Activated T-cell treated with anti-CD3 and anti-CD28 coated beads for 1 hour (primary cell): ENCODE measurements at places on chromosomes 5 and 9.

DNA sequence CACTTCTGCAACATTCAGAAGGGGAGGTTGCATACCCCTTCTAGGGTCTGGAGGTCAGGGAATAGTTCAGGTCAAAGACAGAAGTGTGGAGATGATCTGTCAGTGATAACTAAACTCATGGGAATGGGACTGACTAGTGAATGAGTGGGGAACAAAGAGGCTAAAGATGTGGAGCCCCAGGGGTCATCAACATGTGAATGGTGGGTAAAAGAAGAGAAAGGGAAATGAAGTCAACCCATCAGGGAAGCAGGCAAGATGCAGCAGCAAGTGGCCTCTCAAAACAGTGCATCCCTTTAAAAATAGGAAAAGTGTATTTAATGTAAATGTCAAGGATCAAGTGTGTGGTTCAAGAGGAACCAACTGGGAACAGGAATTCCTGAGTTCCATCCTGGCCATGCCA is 69.9 kb downstream of the PLPPR1 start:
- no peak for DNase-seq

GRCh38 chr5:150622157-150622556 is 18.3 kb upstream of the SYNPO start:
- DNase-seq: no peak

DNA sequence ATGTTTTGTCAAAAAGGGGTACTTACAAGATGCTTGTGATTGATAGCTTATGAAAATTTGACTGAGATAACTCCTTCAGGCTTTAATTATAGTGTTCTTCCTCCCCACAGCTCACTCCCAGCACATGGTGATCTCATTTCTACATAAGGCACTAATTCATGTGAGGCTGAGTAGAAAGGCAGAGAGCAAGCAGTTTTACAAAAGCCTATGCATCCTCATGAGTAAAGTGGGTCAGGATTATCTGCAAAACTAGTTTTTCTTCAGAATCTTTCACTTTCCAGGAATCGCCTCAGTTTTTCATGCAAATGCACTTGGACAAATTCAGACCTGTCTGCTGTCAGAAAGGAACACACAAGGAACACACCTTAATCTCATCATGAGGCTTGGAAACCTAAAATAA is 92.1 kb upstream of the FBN2 start:
- DNase-seq: no peak

DNA sequence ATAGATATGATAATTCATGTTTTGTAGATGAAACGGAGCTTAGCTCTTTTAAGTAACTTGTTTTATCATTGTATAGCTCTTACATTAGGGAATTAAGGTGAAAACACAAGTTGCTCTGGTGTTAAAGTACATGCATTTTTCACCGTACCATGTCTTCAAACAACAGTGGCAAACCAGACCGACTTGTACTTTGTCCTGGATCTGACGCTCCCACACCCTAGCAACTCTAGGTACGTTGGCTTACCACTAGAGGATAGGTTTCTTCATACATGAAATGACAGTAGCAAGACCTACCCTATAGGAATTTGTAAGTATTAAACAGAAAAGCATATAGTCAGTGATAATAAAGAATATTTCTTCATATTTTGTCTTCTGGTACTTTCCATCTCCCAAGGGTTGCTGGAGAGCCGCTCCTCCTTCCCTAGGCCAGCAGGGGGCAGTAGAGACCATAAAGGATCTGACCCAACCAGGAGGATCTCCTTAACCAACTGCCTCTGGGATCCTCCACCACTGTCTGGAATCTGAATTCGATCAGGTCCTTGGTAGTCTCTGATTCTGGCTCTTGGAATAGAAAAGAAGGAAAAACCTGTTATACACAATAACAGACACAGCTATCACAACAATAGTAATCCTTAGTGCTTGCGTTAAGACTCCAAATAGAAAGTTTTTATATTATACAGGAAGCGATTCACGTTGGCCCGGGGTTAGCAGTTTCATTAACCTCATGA is 136.7 kb downstream of the CAVIN4 start:
- peak; percentile 26 for DNase-seq

- no peak for DNase-seq
These were observed 466.0 kb downstream of the PLK2 start for GRCh38 chr5:57993866-57994265.

DNA sequence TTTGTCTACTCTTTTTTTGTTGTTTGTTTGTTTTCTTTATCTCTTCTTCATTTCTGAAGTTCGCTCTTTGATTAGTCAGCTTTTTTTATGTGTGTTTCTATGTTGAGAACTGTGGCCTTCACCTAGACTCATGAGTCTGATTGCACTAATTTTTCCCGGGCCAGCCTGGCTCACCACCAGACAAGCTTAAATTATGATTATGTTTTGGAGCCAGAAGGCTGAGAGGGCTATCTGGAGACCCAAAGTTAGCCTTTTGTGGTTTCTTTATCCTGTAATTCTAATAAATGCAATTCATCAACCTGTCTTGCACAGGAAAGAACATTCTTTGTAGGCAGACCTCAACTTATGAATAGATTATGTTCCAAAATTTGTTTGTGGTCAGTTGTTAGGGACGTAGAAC is 20.8 kb upstream of the ACTBL2 start:
- no peak for DNase-seq

DNA sequence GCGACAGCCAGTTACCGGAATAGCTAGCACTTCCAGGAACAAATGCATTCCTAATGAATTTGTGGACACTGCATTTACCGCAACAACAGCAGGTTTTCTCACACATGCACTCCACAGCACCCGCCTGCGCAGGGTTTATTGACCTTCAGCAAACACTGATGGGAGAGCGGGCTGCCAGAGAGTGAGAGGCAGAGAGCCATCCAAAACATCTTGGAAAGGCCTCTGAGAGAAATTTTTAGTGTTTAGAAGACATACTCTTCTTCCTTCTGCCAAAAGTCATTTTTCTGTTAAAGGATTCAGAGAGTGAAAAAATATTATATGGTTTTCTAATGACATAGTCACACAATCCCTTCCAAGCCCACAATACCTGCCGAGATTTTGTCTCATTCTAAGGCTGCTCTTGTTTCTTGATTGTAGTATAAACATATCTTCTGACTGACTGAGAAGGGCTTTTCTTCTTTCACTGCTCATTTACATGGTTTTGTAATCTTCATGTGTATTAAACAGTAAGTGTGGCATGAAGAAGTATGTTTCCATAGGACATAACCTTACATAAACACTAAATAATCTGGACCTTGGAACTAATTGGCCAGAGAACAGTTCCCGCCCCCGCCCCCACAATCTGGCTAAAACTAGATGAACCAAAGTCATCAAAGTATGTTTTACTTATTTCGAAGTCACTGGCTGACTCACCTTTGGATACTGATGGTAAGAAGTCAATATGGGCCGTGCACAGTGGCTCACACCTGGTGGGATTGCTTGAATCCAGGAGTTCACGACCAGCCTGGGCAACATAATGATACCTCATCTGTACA is 432.5 kb upstream of the MEF2C start:
- no peak for DNase-seq

DNA sequence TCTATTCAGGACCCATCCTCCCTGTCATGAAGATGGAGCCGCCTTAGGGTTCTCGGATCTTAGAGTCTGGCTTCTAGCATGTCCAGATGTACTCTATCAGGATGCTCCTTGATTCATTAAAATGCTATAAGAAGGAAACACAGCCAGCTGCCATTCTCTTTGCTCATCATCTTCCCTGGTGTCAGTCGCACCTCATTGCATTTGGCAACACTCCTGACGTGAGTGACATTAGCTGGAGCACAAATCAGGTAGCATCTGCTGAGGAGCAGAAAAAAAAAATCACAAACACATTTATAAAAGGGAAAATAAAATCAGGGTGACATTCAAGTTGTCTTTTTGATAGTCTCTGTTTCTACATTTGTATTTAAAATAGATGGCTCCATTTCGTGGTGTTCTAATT is 226.1 kb upstream of the NMUR2 start:
- DNase-seq: no peak

GRCh38 chr9:3268223-3268622 is 257.6 kb downstream of the RFX3 start:
- no peak for DNase-seq

- DNase-seq: no peak
These were observed 15.1 kb downstream of the HNRNPK start for GRCh38 chr9:83964973-83965349.

- no peak for DNase-seq
These were observed 56.5 kb downstream of the SIL1 start for GRCh38 chr5:139141446-139142204.

DNA sequence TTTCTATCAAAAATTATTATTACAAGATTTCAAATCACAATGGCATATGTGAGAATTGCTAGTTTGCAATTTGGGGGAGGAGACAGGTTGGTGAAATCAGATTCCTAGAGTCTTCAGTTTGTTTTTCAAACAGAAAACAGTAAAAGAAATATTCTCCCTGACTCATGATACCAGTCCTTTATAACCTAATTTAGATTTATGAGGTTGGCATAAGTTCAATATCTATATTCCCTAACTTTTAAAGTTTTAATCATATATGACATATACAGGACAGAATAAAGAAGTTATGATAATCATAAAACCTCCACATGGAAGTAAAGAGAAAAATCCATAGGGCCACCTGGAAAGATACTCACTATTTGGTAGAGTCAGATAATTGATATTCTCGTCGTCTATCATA is 167.1 kb upstream of the GNA14 start:
- DNase-seq: no peak

DNA sequence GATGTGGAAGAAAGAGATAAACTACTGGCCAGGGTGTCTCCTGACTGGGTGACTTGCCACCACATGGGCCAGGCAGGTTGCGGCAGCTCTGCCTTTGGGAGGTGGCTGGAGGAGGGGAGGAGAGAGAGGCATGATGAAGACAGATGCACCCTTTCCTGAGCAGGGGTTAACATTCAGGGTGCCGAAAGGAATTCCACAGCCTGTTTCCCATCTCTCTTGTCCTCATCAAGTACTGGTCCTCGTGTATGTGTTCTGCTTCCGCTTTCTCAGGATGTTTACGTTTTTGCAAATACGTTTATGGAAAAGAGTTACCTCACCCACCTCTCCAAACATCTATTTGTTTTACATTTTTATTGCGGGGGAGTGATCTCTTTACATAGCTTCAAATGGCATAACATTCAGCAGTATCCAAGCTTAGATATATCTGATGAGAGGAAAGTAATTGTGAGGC is 73.4 kb downstream of the C9orf85 start:
- DNase-seq: no peak

DNA sequence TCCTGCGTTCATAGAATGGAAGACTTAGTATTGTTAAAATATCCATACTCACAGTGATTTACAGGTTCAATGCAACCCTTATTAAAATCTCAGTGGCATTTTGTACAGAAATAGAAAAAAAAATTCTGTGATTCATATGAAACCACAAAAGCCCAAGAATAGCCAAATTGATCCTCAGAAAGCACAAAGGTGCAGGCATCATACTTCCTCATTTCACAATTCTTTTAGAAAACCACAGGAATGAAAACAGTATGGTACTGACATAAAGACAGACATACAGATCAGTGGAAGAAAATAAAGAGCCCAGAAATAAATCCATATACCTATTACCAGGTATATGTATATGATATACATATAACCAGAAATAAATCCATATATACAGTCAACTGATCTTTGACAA is 86.8 kb upstream of the MEGF10 start:
- DNase-seq: no peak

GRCh38 chr5:29942089-29942488 is 1251.4 kb upstream of the CDH6 start:
- DNase-seq: no peak

GRCh38 chr5:157366741-157367674 is 93.0 kb upstream of the NIPAL4 start:
- no peak for DNase-seq

GRCh38 chr5:80654054-80654390 is 430 bp upstream of the MSH3 start:
- DNase-seq: no peak

DNA sequence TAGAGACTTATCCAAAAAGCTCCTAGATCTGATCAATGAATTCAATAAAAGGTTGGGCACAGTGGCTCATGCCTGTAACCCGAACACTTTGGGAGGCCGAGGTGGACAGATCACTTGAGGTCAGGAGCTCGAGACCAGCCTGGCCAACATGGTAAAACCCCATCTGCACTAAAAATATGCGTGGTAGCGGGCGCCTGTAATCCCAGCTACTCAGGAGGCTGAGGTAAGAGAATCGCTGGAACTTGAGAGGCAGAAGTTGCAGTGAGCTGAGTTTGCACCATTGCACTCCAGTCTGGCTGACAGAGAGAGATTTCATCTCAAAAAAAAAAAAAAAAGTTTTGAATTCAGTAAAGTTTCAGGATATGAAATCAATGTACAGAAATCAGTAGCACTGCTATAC is 20.0 kb downstream of the DCTN4 start:
- no peak for DNase-seq

GRCh38 chr5:107631805-107632362 is 38.9 kb downstream of the EFNA5 start:
- no peak for DNase-seq

DNA sequence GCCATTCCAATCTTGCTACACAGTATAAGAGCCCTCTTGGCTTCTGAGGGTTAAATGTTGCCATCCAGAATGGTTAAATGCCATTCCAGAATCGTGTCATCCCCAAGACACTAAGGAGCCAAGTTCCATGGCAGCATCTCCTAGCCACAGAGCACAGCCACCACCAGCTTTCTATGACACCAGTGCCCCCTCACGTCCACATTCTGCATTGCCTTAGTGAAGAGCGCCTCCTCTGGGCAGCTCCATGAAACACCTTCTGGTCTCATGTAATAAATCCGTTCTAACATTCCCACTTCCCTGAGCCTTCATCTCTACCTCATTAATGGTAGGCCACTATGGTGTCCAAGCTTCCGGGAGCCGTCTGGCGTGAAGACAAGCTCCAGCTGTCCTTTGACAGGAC is 12.4 kb downstream of the CBY3 start:
- DNase-seq: peak; percentile 12

- no peak for DNase-seq
These were observed 98.6 kb downstream of the AMBP start for GRCh38 chr9:113979343-113980127.

- no peak for DNase-seq
These were observed 110.8 kb downstream of the HMHB1 start for GRCh38 chr5:143922718-143923117.

DNA sequence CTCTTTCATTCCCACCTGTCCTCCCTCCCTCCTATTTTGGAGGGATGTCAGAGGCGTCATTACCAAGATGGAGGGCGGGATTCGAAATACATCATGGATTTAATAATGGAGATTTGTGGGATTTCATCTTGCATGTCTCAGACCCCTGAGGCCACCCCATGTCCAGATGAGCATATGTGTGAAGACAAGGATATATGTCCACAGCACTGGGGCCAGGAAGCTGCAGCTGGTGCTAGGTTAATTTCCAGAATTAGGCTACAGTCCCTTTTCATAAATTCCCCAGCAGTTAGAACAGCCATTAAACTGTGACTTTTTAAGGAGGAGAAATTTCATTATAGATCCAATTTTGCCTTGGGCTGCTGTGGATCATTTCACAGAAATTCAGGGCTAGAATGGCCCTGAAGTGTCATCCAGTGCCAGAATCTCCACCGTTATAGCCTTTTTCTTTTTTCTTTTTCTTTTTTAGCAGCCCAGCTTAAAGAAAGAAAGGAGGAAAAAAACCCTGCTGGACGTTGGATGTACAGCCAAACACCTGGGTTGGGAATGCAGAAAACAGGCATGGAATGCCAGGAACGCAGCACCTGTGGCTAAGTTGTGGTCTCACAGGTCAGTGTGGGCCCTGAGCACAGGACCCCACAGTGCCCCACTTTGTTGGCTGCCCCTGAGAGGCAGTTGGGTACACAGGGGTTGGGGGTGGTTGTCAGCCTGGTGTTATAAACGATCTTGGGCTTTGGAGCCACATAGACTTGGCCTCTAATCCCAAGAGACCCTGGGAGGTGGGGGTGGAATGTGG is 50.2 kb upstream of the CXCL14 start:
- DNase-seq: no peak

GRCh38 chr9:121574774-121575519 is 75.3 kb upstream of the GGTA1 start:
- DNase-seq: no peak
